Hindlimb muscle (tissue), 1 donor: ENCODE measurements at places on chromosomes 3 and 15.

DNA sequence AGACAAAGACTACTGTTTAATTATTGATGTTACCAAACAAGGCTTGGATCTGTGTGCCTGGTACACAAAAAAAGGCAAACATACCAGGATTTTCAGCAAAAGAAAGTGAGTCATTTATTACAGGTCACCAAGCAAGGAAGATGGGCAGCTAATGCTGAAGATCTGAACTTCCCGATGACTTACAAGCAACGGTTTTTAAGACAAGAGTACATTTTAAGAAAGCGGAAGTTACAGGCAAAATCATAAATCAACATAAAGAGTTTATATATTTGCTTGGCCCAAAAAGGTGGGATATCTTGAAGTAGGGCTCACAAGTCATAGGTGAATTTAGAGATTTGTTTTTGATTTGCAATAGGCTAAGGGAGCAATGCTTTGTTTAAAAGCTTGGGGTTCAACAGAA is 125.4 kb upstream of the SPATA16 start:
- no peak for DNase-seq

- DNase-seq = no peak
Measured at GRCh38 chr3:66350601-66351000, 129.8 kb downstream of the SLC25A26 start.

- DNase-seq = no peak
Measured at GRCh38 chr3:15307580-15307979, 24.8 kb downstream of the SH3BP5 start.

DNA sequence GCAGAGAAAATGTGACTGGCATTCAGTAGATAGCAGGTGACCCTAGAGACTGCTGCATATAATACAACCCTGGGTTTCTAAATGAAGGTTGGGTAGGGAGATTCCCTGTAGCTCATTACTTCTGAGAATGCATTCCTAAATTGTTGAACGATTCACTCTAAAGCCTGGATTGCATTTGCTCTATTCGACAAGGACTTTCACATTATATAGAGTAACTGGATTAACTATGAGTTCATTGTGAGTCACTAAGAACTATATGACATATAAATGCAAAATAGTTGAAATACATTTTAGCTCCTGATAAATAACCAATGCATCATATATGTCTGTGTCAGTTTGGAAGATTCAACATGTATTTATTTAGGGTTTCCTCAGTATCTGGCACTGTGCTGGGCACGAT is 294.7 kb upstream of the CCDC54 start:
- DNase-seq = no peak

GRCh38 chr3:128447561-128448013 is 19.1 kb downstream of the DNAJB8 start:
- DNase-seq = no peak

DNA sequence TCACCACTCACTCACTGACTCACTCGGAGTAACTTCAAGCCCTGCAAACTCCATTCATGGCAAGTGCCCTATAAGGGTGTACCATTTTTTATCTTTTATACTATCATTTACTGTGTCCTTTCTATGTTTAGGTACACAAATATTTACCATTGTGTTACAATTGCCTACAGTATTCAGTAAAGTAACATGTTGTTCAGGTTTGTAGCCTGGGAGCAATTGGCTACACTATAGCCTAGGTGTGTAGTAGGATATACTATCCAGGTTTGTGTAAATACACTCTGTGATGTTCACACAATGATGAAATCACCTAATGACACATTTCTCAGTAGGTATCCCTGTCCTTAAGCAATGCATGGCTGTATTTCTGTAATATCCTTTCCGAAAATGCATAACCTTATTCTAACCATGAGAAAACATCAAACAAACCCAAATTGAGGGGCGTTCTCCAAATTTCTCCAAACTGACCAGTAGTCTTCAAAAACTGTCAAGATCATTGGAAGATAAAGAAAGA is 17.9 kb upstream of the CNOT10 start:
- DNase-seq = no peak

- peak; percentile 95 for DNase-seq
Measured at GRCh38 chr3:138594150-138594934, at the start of gene CEP70. CEP70 (minus strand) TSS chr3:138594260; CDS start chr3:138572927, 21,333 bp downstream.

DNA sequence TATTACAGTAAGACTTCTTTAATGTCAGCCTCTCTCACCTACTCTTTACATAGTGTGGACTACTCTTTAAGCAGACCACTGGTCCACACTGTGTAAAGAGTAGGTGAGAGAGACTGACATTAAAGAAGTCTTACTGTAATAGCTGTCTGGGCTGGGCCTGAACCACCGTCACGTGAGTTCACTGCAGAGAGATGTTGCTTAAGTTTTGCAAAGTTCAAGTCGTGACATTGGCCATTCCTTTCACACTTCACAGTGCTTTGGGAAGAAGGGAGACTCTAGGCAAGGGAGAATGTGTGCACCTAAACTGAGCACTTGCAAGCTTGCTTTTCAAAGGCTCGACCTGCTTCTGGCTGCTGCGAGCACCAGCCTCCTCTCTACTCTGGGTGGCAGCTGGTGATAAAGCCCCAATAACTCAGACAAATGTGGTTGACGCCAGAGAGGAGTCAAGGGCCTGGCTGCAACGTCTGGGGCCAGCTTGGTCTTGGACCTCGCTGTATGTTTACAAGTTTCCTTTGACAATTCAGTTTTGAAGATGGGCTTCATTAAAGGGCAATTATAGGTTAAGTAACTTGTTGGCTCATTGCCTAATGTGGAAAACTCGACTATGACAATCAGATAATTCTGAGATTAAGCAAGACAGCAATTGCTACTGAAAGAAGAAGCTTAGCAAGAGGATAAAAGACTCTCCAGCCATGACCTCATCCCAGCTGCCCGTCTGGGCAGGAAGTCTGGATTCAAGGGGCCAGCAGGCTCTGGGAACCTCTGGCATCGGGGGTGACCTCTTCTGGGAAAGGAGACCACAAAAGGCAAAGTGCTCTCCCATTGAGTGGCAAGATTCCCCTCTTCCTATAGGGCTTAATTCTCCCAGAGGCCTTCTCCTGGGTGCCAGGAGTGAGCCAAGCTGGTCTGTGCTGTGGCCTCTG is 242.1 kb upstream of the TLE3 start:
- DNase-seq = no peak

GRCh38 chr3:59406943-59407342 is 357.1 kb upstream of the CFAP20DC start:
- DNase-seq = no peak
